Glutamatergic neuron (in vitro differentiated cells): ENCODE measurements at places on chromosomes 4 and X.

DNA sequence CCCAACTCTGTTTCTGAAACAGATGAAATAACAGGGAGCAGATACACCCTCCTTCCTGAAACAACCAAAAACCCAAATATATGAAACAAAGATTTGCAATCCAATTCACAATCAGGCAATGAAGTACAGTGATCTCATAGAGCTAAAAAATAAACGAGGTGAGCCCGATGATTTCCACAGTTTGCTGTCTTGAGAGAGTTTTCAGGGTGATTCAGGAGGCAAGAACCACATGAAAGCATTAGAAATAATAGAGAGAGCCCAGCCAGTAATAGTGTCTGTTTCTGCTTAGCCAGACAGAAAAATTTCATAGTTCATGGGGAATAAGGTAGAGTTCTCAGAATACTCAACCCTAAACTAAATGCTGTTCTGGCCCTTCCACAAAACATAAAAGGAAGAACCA lies 296.2 kb downstream of the PDHA2 start:
- no peak for DNase-seq

GRCh38 chr4:176358083-176358469 lies 38.3 kb downstream of the SPCS3 start:
- no peak for DNase-seq

GRCh38 chrX:13101441-13102139 lies 57.2 kb upstream of the FAM9C start:
- no peak for DNase-seq

- DNase-seq = no peak
Measured at GRCh38 chrX:139889760-139890159, 43.1 kb downstream of the ATP11C start.

GRCh38 chr4:166827167-166827566 lies 407.1 kb downstream of the SPOCK3 start:
- no peak for DNase-seq
